ENCODE measurements at places on chromosomes 2 and 18.

GRCh38 chr2:181458871-181459270, 1.7 kb downstream of the ITGA4 start:
- no peak for DNase-seq

- no peak for DNase-seq
These were observed 2.7 kb downstream of the BMPR2 start for GRCh38 chr2:202378662-202379358.

GRCh38 chr2:72770879-72771461, 54.9 kb downstream of the EXOC6B start:
- no peak for DNase-seq

GRCh38 chr2:20465716-20466394, 19.0 kb downstream of the RHOB start:
- DNase-seq, result no peak

DNA sequence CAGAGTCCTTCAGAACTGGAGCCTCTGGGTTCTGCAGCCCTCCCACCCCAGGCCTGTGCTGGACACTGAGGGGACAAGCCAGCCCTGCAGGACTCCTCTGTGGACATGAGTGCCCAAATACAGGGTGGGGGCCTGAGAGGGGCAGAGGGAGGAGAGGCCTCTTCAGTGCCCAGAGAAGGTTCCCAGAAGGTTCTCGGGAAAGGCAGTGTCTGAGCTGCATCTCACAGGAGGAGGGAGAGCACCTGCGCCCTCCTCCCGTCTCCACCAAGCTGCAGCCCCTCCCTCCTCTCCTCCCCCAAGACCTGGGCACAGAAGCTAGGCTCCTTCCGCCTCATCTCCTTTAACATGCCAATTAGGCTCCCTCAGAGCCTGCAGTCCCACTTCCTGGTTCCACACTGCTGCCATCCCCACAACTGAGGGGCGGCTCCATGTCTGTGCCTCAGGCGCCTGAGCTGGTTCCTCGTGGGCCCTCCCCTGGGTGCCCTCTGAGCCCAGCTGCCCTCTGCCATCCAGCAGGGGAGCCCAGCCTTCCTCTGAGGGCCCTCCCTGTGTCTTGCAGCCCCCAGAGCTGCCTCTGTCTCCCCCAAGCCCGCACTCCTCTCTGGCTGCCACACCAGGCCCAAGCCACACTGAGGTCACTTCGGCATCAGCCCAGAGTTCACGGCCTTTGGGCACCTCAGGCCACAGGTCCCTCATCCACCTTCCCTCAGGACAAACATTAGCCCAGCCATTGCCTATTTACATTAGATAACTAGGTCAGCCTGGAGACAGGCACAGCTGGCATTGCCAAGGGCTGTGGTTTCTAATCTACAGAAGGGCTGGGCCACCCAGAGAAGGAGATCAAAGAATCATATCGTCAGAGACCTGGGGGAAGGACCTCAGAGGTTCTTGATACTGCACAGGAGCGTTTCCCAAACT, 28.9 kb downstream of the KCNK3 start:
- no peak for DNase-seq

DNA sequence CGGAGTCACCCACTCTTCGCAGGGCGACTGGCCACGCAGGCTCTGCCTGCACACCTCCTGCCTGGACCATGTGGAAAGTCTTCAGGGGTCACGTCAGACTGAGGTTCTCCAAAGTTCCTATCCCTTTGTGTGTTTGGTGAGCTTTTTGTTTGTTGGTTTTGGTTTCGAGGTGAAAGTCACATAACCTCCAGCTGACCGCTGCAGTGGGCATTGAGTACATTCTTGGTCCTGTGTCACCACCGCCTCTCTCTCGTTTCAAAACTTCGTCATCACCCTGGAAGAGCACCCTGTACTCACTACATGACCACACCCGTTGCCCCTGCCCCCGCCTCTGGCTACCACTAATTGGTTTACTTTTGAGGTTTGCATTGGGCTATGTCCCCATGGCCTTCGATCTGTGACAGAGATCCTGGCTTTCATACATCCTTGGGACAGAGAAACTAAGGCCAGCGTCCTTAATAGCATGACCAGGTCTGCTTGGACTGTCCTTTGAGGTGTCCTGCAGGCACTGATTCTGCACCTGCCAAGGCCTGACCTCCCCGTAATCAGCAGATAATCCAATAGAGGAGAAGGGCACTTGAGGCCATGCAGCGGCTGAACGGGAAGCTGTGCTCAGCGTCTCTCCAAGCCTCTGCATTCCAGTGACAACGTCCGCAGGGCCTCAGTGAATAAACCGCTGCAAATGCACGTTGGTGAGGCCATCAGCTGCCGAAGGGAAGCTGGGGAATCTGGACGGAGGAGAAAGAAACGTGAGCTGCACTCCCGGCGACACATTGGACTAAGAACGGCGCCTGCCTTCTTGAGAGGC, 46.8 kb downstream of the SH3BP4 start:
- DNase-seq, result no peak

DNA sequence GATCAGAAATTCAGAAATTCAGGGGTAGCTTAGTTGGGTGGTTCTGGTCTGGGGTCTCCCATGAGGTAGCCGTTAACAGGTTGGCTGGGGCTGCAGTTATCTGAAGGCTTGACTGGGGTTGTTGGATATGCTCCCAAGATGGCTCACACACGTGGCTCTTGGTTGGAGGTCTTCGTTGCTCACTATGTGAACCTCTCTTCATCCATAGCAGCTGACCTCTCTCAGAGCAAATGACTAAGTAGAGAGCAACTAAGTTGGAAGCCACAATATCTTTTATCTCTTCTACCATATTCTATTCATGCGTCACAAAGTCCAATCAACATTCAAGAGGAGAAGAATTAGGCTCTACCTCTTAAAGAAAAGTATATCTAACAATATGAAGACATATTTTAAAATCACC, 38.7 kb upstream of the SERTAD2 start:
- DNase-seq, result no peak

GRCh38 chr2:172072706-172073105, 12.6 kb upstream of the DLX1 start:
- DNase-seq, result no peak

GRCh38 chr18:80213182-80213581, 34.1 kb downstream of the PARD6G start:
- no peak for DNase-seq

GRCh38 chr2:26706616-26707473, 14.3 kb downstream of the KCNK3 start:
- no peak for DNase-seq

DNA sequence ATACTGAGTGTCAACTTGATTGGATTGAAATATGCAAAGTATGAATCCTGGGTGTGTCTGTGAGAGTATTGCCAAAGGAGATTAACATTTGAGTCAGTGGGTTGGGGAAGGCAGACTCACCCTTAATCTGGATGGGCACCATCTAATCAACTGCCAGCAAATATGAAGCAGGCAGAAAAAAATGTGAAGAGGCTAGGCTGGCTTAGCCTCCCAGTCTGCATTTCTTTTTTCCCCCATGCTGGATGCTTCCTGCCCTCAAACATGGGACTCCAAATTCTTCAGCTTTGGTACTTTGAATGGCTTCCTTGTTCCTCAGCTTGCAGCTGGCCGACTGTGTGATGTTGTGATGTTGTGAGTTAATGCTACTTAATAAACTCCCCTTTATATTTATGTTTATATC, 577.4 kb downstream of the CPS1 start:
- DNase-seq, result no peak

DNA sequence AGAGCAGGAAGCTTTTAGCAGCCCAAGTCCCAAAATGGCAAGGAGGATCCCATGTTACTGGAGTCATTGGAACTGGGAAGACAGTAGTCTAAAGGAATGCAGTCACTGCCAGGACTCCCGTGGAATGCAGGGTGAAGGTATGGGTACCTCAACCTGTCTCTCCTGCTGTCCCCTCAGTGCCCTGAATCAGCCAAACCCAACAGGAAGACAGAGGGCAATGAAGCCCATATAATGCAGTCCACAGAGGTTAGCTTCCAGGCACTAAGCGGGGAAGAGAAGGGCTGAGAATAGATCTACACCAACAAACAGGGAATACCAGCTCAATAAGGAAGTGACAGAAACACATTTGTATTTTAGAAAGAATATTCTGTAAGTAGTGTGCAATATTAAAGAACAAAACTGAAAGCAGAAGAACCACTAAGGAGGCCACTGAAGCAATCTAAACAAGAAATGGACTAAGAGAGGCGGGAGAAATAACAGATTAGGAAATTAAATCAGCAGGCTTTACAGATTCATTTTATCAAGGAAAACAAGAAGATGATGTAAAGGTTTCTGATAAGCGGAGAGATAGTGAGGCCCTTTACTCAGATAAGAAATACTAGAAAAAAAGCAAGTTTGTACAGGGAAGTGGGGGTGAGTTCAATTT, 8.3 kb downstream of the NEMP2 start:
- no peak for DNase-seq

DNA sequence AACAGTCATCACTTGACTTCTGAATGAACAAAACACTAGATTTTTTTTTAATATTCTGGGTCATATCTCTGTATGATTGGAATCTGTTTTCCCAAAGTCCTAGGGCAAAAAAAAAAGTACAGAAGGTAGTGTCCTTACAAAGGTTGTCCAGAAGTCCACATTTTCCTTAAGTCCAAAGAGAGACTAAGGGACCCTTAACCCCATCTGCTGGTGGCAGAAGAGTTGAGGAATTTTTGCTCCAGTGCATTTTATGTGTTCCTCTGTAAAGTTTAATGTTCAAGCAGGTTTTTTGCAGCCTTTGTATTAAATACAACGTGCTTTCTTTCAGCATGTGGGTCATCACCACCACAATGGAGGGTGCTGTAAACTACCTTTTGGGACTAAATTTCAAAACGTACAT, 215.9 kb downstream of the SP3 start:
- DNase-seq, result no peak

DNA sequence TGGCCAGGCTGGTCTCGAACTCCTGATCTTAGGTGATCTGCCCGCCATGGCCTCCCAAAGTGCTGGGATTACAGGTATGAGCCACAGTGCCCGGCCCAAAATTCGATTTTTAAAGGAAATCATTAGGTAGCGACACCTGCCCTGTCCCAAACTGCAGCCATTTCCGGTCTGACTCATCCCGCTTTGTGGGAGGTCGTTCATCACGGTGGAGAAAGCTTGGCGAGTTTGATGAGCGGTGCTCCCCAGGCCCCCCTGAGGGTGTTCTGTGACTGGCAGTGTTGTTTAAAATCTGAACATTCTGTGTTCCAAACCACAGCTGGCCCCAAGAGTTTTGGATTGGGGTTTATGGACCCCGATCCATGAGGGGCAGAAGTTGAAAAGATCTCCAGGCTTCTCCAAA, 53.0 kb upstream of the GLI2 start:
- DNase-seq, result no peak

GRCh38 chr2:127811397-127812321, 688 bp upstream of the WDR33 start:
- no peak for DNase-seq

- no peak for DNase-seq
These were observed 23.9 kb downstream of the DYSF start for GRCh38 chr2:71477231-71477691.

DNA sequence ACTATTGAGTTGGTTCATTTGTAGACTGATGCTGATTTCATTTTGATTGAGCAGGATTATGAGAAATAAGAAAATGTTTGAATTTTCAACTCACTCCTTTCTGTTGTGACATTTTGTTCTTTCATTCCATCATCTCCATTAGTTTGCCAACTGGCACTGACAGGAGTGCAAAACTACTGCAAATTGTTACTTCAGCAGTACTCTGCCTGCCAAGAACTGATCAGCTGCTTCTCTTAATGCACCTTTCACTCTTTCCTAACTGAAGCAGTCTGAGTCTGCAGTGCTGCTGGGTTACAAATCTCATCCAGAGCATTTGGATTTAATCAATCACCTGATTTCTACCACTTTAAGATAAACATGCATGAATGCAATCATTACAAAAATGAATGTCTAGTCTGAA, 70.9 kb downstream of the TMEFF2 start:
- DNase-seq, result no peak

GRCh38 chr2:170813611-170814532, 2.8 kb upstream of the GAD1 start:
- no peak for DNase-seq

- DNase-seq, result no peak
These were observed 259.4 kb downstream of the ANAPC1 start for GRCh38 chr2:111624411-111625156.

DNA sequence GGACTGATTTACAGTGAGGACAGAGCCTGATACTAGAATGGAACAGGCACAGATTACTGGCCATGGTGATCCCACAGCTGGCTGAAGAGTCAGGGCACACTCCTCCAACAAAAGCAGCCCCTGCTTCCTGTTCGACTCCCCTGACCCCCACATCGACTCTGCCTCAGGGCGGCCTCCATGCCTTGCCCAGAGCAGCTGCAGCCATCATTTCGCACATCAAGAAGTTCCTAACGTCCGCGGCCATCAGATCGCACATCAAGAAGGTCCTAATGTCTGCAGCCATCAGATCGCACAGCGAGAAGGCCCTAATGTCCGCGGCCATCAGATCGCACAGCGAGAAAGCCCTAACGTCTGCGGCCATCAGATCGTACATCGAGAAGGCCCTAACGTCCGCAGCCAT, 192.8 kb upstream of the PXDN start:
- DNase-seq, result no peak

- no peak for DNase-seq
These were observed 106.8 kb downstream of the NCKAP5 start for GRCh38 chr2:133461484-133461883.

- DNase-seq, result no peak
These were observed 13.3 kb upstream of the TMX3 start for GRCh38 chr18:68728081-68728700.

DNA sequence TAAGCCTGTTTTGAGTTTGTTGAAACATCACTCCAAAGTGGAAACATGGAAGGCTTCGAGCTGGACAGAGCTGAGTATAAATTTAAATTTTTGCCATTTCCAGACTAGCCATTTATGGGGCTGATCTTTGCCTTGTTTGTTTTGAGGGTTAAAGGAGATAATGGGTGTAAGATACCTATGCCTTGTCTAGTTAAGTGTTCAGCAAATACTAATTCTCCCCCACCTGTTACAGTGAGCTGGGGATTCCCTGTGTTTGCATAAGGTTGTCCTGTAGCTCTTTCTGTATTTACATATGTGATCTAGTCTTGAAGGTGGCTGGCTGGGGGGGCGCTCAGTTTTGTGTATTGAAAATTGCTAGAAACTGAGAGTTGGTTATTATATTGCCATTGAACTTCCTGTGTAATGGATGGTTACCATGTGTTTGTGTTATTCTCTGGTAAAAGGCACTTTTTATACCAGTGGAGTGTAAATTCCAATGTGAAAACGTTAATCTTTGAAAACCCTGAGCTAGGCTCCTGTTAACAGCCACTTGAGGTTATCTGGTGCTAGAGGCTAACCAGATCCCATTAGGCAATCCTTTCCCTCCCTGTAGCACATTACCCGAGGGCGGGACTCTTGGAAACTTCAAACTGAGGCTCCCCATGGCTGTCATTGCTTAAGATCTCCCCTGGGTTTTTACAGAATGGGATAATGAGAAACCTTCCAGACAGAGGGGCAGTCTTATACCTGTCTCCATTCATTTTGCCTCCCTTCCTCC, 26.7 kb downstream of the TANC1 start:
- DNase-seq, result no peak

DNA sequence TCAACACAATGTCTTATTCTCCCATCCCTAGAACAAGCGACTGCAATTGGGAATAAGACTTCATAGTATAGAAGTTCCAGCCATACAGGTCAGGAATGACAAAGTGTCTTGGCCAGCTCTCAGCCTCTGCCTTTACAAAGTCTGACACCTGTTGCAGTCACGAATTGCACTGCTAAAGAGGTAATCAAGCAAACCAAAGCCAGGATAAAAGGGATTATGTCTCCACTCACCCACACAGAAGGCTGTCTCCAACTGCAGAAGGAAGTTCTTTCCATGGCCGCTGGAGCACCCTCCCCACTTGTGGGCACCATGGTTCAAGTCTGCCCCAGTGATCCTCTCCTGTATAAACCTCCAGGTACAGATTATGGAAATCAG, 114.8 kb upstream of the PKDCC start:
- DNase-seq, result no peak

- DNase-seq, result no peak
These were observed 63.6 kb upstream of the ACSL3 start for GRCh38 chr2:222797261-222797660.

All from esophagus squamous epithelium (tissue), 5 donors.